Activated naive CD4-positive, alpha-beta T cell treated with anti-CD3 and anti-CD28 coated beads, Interleukin-2, amount 10 ng/mL, durations not matched to agents 5 hours and 36 hours (primary cell): ENCODE measurements at places on chromosomes 4 and X. TPM values are rescaled to one million over a fixed set of nuclear protein-coding genes. Genes with fewer than 3 reads are reported as not detected.

The COMMD8 gene
- total RNA-seq = 20.1 TPM

The DMP1 gene
- not detected for total RNA-seq

The STEEP1 gene
- total RNA-seq = 17.3 TPM

The G3BP2 gene
- 149 TPM for total RNA-seq

The UGT2B15 gene
- not detected for total RNA-seq

The DCAF12L1 gene
- total RNA-seq = not detected

The SPATA4 gene
- total RNA-seq = not detected

The TEX13C gene
- not detected for total RNA-seq

The SULT1E1 gene
- not detected for total RNA-seq

The GAGE12J gene
- not detected for total RNA-seq

The FABP2 gene
- 0.39 TPM for total RNA-seq

The LAMTOR3 gene
- total RNA-seq = 27.9 TPM

The UBQLN2 gene
- 81.9 TPM for total RNA-seq

The FAM133A gene
- total RNA-seq = not detected

The SPRY1 gene
- 8.6 TPM for total RNA-seq

The FRMPD3 gene
- 0.05 TPM for total RNA-seq

The IGSF1 gene
- not detected for total RNA-seq
